ENCODE measurements at places on chromosomes 6 and 20.

DNA sequence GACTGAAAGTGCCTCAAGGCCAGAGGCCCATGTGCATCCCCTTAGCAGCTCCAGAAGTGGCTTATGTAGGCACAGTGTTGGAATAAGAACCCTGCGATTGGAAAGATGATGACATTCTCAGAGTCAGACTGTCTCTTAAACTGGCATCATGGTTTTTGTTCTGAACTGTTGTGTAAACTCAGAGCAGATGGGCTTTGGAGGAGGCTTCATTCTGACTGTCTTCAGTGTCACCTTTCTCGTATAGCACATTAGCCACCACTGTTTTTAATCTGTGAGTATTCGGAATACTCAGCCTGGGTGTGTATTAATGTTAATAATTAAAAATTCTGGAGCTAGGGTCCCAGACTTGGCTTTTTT lies 140.9 kb downstream of the JARID2 start:
- DNase-seq = peak; percentile 67

GRCh38 chr6:134692008-134692407 lies 257.9 kb downstream of the ALDH8A1 start:
- no peak for DNase-seq

- no peak for DNase-seq
Observed at GRCh38 chr6:107589199-107589598, 99.3 kb downstream of the SOBP start.

GRCh38 chr6:143965503-143966171 lies 42.4 kb downstream of the PLAGL1 start:
- no peak for DNase-seq

DNA sequence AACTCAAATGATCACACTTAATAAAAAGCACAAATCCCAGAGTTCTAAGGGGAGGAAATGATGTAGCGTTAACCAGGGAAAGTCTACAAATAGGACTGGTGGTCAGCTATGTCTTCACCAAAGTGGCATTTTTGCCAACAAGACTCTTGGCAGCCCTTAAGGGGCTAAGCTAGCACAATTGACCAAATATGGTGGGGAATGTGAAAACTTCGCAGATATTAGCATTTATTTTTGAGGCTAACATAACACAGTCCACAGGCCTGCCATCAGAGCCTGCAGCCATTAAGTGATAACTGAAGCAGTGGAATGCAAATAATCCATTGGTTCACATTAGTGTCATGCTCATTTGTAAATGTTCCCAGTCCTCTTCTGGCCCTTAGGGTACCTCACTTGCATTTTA lies 274.6 kb downstream of the FOXC1 start:
- no peak for DNase-seq

DNA sequence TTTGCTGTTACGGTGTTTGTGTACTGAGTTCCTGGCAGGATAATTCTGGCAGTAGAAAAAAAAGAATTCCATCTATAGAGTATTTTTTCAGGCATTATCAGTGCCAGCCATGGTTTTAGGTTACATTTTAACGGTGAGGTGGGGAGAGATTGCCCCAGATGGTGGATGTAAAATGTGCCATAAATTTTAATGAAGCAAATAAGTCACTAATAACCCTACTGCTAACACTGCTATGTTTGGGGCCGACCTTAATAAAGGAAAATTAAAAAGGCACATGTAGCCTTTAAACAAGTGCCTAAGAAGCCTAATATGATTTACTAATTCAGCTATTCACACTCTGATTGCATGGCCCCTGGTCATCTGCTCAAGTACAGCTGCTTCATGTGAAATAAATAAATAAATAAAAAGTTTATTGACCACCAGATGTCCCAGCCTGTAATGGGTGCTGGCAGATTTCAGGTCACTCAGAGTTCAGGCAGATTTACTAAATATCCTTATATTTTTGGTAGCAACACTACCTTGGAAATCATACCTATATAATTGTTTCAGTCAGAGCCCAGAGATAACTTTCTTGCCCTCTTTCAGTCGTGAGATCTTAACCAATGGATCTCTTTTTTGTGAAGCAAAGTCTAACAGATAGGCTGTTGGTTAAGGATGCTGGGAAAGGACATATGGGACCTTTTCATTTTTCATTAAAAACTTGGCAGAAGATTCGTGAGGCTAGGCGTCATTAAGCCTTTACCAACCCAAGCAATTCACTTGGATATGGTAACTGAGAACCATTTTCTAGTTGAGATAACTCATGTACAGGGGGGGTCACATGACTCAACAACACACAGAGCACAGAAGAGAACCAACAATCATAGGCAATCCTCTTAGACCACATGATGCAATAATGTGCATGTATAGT lies 495.0 kb upstream of the NRSN1 start:
- peak; percentile 39 for DNase-seq

- DNase-seq = no peak
Observed at GRCh38 chr20:19096843-19097242, 115.6 kb upstream of the SLC24A3 start.

GRCh38 chr6:44028789-44029310 lies 98.4 kb downstream of the MRPL14 start:
- DNase-seq = no peak

All from NCI-H1694 treated with DMSO at 0.1 percent for 48 hours (cell line).